ENCODE measurements at places on chromosomes 6 and 20. TPM values are rescaled to one million over a fixed set of nuclear protein-coding genes. Genes with fewer than 3 reads are reported as not detected.

DEFB124 gene
- polyA plus RNA-seq: 0.48 TPM

KIAA1755 gene
- polyA plus RNA-seq: 2.1 TPM

DNA sequence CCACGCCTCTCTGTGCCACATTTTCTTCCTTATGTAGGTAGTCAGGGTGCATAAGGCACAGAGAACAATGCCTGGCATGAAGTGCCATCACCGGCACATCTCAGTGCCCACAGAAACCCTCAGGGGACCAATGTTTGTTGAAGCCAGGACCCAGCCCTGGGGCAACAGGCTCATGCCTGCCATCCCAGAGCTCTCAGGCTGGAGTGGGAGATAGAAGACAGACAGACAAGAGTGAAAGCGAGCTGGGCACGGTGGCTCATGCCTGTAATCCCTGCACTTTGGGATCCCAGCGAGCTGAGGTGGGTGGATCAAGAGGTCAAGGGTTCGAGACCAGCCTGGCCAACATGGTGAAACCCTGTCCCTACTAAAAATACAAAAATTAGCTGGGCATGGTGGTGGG lies 13.5 kb downstream of the EFCAB8 start:
- DNase-seq: no peak

FKBP1C gene
- polyA plus RNA-seq: 2.1 TPM

GRCh38 chr20:14576196-14576877 lies 238.9 kb upstream of the FLRT3 start:
- no peak for DNase-seq

DNA sequence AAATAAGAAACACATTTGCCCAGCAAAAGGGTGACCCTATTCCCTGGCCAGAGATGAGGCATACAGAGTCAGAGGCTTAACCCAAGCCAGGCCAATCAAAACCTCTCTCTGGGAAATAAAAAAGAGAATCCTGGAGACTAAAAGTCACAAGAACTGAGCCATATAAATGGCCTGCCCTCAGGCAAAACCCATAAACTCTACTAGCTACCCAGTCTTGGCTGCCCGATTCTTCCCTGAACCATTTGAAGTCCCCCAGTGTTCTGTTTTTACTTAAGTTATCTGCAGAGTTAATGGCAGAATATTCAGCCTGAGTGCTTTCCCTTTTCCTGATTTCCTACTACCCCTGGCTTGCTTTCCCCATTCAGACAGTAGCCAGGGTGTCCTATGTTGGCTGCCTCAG lies 13.9 kb downstream of the KCNK15 start:
- DNase-seq: no peak

Data from left kidney (tissue), 8 donors.